ENCODE measurements at places on chromosomes 12 and 14. TPM values are rescaled to one million over a fixed set of nuclear protein-coding genes. Genes with fewer than 3 reads are reported as not detected.

IL26 gene
- not detected for total RNA-seq

INTS13 gene
- total RNA-seq, result 19.9 TPM

BICDL1 gene
- not detected for total RNA-seq

ACOT6 gene
- not detected for total RNA-seq

NR1H4 gene
- total RNA-seq, result not detected

PLEKHD1 gene
- not detected for total RNA-seq

KRT86 gene
- not detected for total RNA-seq

LTB4R2 gene
- total RNA-seq, result 7.7 TPM

SLC6A15 gene
- total RNA-seq, result 10.2 TPM

STON2 gene
- total RNA-seq, result not detected

LRIG3 gene
- 15.3 TPM for total RNA-seq

CLEC2D gene
- 3.5 TPM for total RNA-seq

KCNJ8 gene
- not detected for total RNA-seq

RNASE7 gene
- total RNA-seq, result not detected

DYRK4 gene
- total RNA-seq, result 47.5 TPM

OR4K17 gene
- total RNA-seq, result not detected

HOXC6 gene
- 4.8 TPM for total RNA-seq

OR5AU1 gene
- total RNA-seq, result not detected

GPRC5A gene
- total RNA-seq, result 17.9 TPM

TPPP2 gene
- not detected for total RNA-seq

GABARAPL1 gene
- total RNA-seq, result 35.5 TPM

FBLN5 gene
- total RNA-seq, result 61.1 TPM

ACVRL1 gene
- total RNA-seq, result 24.1 TPM

KRT6C gene
- total RNA-seq, result not detected

MTRFR gene
- total RNA-seq, result 7.9 TPM

CLECL1 gene
- total RNA-seq, result not detected

ADGRD1 gene
- not detected for total RNA-seq

GALNT4 gene
- 7.9 TPM for total RNA-seq

ENO2 gene
- 8.2 TPM for total RNA-seq

SLCO1C1 gene
- total RNA-seq, result not detected

PCED1B gene
- total RNA-seq, result 2.1 TPM

TMEM52B gene
- total RNA-seq, result 71.6 TPM

GPRC5D gene
- not detected for total RNA-seq

MYF5 gene
- total RNA-seq, result not detected

DCAF11 gene
- 54.3 TPM for total RNA-seq

PNP gene
- 79.7 TPM for total RNA-seq

All from placental pericyte (primary cell).